ENCODE measurements at places on chromosomes 3 and 15.

DNA sequence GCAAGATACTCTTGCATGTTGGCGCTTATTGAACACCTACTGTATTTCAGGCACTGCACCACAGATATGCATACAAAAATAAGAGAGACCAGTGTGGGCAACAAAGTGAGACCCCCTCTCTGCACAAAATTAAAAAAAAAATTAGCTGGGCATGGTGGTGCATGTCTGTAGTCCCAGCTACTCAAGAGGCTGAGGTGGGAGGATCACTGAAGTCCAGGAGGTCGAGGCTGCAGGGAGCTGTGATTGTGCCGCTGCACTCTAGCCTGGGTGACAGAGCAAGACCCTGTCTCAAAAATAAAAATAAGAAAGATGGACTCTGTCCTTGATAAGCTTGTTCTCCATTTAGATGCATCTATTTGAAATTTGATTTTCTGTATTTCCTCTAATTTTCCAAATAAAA is 20.8 kb downstream of the FEM1B start:
- no peak for DNase-seq

GRCh38 chr15:65303687-65304380 is 643 bp upstream of the RNU5B-1 start:
- DNase-seq, result no peak

- no peak for DNase-seq
These were observed 71.6 kb downstream of the MEIS2 start for GRCh38 chr15:37028625-37029296.

DNA sequence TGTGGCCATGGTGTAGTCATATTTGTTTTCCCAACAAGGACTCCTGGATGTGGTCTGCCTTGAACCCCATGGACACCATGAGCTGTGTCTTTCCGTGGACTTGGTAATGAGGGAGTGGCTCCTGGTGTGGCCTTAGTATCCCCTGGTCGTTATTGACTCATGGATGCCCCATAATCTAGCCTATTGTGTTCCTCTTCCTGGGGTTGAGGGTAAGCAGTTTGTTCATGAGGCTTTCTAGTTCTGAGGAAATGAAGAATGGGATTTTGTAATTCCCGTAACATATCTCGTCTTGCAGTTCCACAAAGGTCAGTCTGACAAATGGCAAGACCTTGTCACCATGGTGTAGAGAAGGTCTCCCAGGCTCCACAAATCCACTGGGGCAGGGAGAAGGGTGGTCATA is 22.6 kb downstream of the RAB7A start:
- DNase-seq, result no peak

DNA sequence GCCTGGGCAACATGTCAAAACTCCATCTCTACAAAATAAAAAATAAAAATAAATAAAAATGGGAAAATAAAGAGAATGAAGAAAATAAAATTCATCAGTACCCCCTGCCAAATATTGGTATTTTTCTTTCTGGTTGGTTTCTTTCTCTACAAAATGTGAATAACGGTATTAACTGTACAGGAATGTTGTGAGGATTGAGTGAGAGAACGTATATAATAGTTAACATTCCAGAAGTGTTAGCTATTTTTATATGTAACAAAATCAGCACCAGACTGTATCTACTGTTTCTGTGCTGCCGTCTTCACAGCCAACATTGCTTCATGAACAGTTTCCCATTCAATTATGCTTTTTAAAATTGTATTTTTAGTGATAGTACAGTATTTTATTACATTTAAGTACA is 25.5 kb upstream of the RNU6-1 start:
- no peak for DNase-seq

- DNase-seq, result no peak
These were observed 129.2 kb upstream of the IL12A start for GRCh38 chr3:159859424-159859823.

- no peak for DNase-seq
These were observed 5.3 kb upstream of the DAPK2 start for GRCh38 chr15:64051407-64052259.

GRCh38 chr15:81434851-81435250 is 60.8 kb upstream of the TMC3 start:
- DNase-seq, result no peak

DNA sequence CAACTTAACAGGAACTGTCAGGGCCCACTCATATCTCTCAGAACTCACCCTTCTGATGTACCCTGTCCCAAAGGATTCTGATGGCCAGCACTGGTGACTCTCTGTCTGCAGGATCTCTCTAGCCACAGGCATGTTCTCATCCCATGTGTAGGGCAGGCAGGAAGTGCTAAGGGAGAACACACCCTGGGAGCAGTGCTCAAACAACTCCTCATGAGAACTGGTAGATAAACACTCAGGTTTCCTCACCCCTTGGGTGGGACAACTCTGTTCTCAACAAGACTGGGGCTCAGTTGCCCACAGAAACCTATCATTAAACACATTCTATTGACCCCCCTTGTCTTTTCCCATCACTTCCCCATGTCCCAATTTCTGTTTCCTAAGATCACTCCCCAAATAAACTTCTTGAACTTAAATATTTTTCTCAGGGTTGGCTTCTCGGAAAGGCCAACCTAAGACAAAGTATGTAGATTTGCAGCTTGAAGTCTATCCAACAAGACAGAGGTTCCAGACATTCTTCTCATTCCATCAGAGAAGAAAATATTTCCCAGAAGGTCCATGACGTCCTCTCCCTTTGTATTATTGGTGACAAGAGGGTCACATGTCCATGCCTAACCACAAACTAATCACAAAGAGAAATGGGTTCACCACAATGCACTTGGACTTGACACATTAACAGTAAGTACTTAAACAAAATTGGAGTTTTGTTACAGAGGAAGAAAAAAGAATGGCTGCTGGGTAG is 276.6 kb upstream of the GADL1 start:
- no peak for DNase-seq

DNA sequence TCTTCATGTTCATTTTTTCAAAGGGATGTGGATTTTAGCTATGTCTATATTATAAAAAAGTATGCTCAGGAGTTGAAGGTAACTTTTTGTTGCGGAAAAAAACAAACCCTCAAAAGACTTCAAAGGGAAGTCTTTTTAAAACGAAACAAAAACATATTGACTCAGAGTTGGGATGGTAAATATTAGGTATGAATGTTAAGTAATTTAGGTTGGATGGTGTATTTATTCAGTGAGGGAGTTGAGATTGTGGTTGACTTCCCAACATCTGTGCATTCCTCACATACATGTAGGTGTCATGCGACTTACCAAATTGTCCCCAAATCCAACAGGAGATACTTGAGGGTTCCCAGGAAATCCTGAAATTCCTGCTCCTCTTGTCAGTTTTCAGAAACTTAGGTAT is 32.7 kb upstream of the PLSCR5 start:
- DNase-seq, result no peak

DNA sequence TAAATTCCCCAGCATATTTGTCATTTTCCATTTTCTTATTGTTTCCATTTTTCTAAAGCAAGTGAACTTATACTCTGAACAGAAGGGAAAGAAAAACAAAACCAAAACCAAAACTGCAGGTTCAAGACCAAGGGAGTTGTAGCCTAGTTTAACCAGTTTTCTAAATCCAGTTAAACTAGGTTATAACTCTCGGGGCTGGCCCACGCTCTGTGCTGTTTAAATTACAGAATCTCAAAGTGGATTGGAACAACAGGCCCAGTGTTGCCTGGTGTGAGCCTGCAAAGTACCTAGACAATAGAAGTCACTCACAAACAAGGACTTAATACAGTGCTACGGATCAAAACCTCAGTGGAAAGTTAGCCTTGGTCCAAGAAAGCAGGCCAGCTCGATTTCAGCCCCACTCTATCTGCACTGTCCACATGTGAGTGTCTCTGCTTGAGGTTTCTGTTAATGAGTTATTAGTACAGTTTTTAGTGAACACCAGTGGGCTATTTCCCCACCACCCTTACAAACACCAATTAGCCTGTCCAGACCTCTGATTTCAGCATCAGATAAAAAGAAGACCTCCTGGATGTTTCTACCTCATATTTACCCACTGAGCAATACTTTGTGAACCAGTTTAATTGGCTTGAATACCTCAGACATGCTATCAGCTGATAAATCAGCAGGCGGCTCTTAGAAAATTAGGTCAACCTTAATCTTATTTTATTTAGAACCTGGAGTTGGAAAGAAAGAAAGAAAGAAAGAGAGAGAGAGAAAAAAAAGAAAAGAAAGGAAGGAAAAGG is 93.8 kb upstream of the PDZRN3 start:
- no peak for DNase-seq

DNA sequence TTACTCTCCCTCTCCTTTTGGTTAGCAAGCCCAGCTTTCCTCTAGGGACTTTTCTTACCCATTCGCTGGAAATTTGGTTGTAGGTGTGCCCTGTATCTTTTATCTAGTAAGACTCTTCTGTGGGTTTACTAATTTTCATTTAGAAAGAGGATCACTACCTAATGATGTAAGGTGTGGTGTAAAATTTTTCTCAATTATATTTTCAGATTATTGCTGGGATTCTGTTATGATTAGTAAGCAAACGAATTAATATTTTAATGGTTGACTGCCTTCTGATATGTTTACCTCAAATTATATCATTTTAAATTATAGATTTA is 28.5 kb downstream of the PLCL2 start:
- DNase-seq, result no peak

GRCh38 chr3:13040361-13041074 is 32.7 kb downstream of the IQSEC1 start:
- DNase-seq, result peak; percentile 59

GRCh38 chr15:33022629-33023028 is 171.9 kb downstream of the FMN1 start:
- no peak for DNase-seq

GRCh38 chr3:45480218-45480617 is 91.8 kb downstream of the LARS2 start:
- no peak for DNase-seq

DNA sequence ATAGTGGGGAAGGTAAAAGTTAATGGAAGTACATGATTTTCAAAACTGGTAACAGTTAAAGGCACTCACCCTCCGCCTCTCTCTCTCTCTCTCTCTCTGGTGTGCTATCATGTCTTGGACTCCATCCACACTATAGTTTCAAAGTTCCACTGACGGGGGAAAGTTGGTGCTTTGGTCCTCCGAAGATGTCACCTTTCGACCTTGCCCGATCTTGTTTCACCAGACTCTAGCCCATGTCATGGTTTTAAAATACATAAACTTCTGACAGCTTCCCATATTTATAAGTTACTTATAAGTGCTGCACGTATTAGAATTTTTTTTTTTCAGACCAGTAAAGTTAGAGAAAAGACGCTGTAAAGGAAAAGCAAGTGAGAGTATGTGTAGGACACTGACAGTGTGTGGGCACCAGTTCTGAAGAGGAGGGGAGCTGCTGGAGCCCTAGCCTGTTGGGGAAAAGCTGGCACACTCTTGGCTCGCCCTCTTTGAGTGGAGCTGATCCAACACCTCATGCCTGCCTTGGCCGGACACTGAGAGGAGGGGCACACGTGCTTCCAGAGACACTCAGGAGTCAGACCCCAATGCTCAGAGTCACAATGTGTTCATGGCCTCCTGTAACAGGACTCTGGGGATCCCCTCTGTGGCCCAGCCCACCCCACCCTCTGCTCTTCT is 200.5 kb upstream of the TPM1 start:
- DNase-seq, result no peak

DNA sequence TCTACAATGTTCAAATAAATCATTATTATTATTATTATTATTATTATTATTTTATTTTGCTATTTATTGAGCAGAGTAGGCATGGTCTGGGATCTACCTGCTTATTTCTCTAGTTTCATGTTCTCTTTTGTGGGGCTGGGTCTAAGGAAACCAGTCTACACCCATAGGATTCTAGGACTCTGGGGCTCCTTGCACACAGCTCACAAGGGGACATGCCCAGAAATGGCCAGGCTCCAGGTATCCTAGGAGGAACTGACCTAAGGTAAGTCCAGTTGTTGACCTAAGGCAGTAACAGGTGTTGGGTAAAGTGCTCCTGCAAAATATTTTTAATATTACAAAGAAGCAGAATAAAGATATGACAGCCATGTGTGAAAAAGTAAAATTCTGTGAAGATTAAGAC is 149.6 kb upstream of the TBL1XR1 start:
- DNase-seq, result no peak

GRCh38 chr15:73691396-73691795 is 7.2 kb downstream of the CD276 start:
- no peak for DNase-seq

- no peak for DNase-seq
These were observed 81.6 kb upstream of the LRRFIP2 start for GRCh38 chr3:37255990-37256308.

DNA sequence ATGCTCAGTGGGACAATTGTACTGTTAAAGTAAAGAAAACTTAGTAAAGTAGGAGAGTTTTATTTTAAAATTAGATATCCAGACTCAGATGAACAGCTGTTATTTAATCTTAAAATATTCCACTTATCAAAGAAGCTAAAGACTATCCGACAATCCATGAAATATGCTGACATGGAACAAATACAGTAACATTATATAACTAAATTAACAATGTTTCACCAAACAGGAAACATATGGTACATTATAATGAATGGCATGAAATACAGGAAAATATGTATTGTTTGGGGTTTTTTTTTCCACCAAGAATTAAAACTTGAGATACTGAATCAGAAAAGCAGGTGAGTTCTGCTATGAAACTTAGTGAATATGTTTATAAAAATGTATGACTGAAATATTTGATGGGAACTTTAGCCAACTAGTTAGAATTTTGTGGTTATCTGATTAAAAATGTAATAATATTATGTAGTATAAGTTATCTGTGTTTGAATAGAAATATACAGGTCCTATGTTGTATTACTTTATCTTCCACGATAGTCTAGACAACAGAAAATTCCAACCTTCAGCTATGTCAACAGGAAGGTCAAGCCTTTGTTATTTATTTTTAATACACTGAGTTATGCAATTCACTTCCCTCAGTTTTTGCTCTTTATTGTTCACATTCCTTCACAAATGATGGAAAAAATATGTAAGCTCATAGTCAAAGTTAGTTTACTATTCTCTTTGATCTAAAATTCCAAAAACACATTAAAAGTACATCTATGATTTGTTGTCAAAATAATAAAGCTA is 72.7 kb downstream of the UACA start:
- no peak for DNase-seq

DNA sequence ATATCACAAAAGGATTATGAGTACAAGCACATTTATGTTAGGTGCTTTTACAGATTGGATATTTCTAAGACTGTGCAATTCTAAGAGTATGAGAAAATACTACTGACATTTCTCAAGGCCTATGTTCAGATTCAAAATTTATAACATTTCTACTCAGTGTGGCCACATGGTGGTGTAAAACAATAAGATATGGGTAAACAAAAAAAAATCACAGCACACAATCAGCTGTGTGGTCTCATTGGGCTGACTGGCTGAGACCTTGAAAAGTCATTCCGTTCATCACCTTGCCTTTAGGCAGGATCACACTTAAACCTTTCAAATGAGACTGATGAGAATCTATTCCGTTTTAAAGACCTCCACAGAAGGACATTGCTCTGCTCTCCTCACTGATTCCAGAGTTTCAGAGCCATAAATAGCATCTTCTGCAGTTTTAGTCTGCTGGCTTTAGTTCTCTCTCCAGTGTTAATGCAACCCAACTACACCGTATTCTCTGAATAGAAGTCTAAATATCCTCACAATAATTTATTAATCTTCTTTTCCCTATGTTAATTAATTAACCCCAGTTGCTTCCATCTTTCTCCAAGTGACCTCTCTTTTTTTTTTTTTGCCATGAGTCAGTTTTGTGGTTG is 158.2 kb downstream of the SPATA16 start:
- no peak for DNase-seq

All from effector memory CD8-positive, alpha-beta T cell (primary cell).